ENCODE measurements at places on chromosomes 5 and 9. TPM values are rescaled to one million over a fixed set of nuclear protein-coding genes. Genes with fewer than 3 reads are reported as not detected.

TOR1A gene
- 27.4 TPM for total RNA-seq

FAM153A gene
- total RNA-seq: 0.28 TPM

FOXD1 gene
- 0.09 TPM for total RNA-seq

PKD2L2 gene
- total RNA-seq: not detected

DBH gene
- not detected for total RNA-seq

SEMA6A gene
- 0.54 TPM for total RNA-seq

MORN5 gene
- not detected for total RNA-seq

CCT5 gene
- total RNA-seq: 757 TPM

OR1Q1 gene
- total RNA-seq: not detected

GPR150 gene
- total RNA-seq: 0.19 TPM

FCHO2 gene
- 14.8 TPM for total RNA-seq

ZNF189 gene
- 23.9 TPM for total RNA-seq

MARCOL gene
- not detected for total RNA-seq

ENHO gene
- not detected for total RNA-seq

GDNF gene
- total RNA-seq: not detected

NOXA1 gene
- 0.18 TPM for total RNA-seq

RXRA gene
- total RNA-seq: 10.8 TPM

WWC1 gene
- total RNA-seq: under 0.01 TPM

SPINK7 gene
- total RNA-seq: not detected

GOLM1 gene
- 73.6 TPM for total RNA-seq

RNF180 gene
- total RNA-seq: 6.4 TPM

GLDC gene
- 1.8 TPM for total RNA-seq

GMCL2 gene
- total RNA-seq: not detected

FAM78A gene
- 4.5 TPM for total RNA-seq

WHRN gene
- under 0.01 TPM for total RNA-seq

OSMR gene
- 9.7 TPM for total RNA-seq

SYK gene
- total RNA-seq: not detected

FAM151B gene
- 2.7 TPM for total RNA-seq

FCN2 gene
- total RNA-seq: not detected

SLC6A3 gene
- not detected for total RNA-seq

PCDH1 gene
- total RNA-seq: 222 TPM

CDC20B gene
- not detected for total RNA-seq

CBY3 gene
- total RNA-seq: 0.18 TPM

IQGAP2 gene
- total RNA-seq: 3.4 TPM

CD14 gene
- total RNA-seq: 0.09 TPM

LCN12 gene
- not detected for total RNA-seq

SPATA31A3 gene
- total RNA-seq: not detected

RNF130 gene
- total RNA-seq: 34.2 TPM

PCDHGA6 gene
- total RNA-seq: 2.2 TPM

IFNA21 gene
- not detected for total RNA-seq

BTNL8 gene
- total RNA-seq: not detected

ANKRD20A1 gene
- 1.7 TPM for total RNA-seq

IL3 gene
- not detected for total RNA-seq

CYSRT1 gene
- 0.45 TPM for total RNA-seq

PALM2AKAP2 gene
- 0.09 TPM for total RNA-seq

SHISAL2B gene
- total RNA-seq: not detected

HSD17B3 gene
- total RNA-seq: not detected

SRP19 gene
- total RNA-seq: 74.2 TPM

OR2S2 gene
- not detected for total RNA-seq

C8G gene
- 0.19 TPM for total RNA-seq

FREM1 gene
- total RNA-seq: 0.18 TPM

PRSS3 gene
- total RNA-seq: 16.2 TPM

Data from endothelial cell of coronary artery (primary cell).